ENCODE measurements at places on chromosomes 3 and 15.

DNA sequence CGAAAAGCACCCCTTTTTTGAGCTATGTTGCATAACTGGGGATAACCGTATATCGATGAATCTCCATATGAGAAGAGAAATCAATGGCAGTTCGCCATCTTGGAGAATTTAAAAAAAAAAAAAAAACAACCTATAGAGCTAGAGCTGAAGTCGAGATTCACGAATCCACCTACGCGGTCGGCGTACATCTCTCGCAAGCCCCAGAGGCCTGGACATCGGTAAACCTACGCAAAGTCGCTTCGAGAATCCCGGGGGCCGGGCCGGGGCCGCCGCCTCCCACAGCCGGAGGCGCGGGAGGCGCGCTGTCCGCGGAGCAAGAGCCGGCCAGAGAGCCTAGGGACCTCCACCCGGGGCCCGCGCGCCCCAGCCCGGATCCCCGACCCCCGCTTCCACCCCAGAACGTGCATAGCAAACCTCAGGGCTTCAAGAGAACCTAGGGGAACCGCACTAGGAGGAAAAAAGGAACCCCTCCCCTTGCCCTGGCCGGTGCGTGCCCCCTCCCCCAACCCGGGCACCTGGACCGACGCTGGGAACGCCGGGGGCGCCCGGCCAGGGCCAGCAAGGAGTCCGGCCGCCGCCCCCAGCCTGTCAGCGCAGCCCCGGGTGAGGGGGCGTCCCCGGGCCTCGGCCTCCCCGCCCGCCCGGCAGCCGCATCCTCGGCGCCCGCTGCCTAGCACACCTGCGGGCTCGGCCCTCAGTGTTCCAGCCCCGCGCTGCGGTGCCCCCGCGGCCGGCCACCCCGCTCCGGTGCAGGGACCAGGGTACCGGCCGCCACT, 567 bp downstream of the PFN2 start:
- DNase-seq, result peak; percentile 52

DNA sequence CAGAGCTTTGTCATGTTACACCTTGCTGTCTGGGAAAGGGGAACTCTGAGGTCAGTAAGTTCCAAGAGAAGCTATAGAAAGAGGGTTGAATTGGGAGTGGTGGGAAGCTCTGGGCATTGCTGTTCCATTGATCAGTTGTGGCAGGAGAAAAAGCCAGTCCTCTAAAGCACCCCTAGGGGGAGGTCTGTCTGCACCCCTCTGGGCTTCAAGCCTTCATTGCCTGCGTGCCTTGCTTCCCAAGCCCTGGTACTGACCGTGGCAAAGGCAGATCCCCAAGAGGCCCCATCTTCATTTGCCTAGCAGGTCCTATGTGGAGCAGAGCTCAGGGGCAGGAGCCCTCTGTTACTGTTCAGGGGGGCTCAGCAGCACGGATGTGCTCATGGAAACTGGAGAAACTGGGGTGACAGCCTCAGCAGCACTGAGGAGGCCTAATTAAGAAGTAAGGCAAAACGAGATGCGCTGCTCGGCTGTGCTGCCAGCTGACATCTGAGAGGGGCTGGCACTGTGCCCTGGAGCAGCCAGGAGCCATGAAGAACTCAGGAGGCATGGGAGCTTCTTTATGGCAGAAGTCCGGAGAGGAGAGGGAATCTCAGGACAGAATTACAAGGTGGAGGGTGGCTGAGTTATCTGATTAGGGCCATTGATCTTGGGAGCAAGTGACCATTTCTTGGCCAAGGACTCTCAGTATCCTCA, 270.9 kb downstream of the RPLP1 start:
- DNase-seq, result no peak

DNA sequence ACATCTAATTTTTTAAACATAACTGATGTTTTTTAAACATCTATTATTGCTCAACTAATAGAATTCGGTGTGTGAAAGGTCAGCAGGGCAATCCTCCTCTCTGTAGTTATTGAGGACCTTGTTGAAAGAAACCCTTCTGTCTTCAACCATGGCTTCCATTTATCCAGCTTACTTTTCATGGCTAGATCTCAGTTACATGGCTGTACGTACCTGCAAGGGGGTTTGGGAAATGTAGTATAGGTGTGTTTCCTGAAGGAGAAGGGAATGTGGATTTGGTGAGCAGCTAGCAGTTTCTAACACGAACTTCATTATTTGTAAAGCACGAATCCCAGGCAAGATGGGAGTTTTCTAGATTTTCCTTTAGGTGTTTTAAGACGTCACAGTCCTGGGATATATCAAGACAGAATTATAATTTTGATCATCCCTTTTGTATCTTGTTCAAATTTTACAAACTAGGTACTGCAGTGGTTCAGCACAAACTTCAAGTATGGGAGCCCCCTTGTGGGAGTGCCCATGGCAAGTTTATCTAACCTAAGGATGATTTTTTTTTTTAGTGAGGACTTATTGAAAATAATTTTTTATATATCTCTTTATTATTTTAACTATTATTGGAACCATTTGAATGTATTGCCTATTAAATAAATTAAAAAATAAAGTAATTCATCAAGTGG, 41.6 kb downstream of the FBXL2 start:
- no peak for DNase-seq

GRCh38 chr15:60444289-60444912, 34.5 kb downstream of the ICE2 start:
- peak; percentile 12 for DNase-seq

- DNase-seq, result no peak
Observed at GRCh38 chr3:128490650-128490914, 2.4 kb downstream of the GATA2 start.

DNA sequence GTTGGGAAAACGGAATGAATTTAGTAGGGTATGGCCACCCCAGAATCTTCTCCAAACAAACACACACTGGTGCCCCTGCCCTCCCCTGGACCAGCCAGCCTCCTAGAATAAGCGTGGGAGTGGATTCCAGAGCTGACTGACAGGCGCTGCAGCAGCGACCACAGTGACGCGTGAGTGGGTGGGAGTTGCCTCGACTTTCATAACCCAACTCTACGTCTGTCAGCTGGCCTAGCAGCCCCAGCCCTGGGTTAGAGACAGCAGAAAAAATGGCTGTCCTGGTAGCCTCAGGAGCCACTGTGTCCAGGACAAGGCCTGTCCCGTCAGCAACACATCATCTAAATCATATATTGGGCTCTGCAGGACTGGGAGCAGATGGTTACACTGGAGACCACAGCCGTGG, 10.0 kb downstream of the PLA2G4B start:
- DNase-seq, result no peak

GRCh38 chr3:123781138-123781537, 103.0 kb downstream of the MYLK start:
- no peak for DNase-seq

DNA sequence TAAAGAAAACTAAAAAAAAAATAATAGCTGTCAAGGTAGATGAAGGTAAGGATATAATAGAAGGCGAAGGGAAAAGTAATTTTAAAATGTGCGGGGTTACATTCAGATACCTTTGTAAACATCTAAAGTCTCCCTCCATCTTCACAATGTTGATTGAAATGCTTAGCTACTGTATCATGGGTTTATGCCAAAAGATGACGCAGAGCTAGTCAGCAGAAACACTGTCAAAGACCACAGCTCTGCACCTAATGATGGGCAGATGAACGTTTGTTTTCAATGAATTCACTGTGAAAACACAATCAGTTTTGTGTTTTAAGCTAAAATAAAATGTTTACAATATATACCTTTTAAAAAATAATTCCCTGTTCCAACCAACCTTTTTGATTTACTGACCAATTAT, 61.2 kb downstream of the RFTN1 start:
- no peak for DNase-seq

DNA sequence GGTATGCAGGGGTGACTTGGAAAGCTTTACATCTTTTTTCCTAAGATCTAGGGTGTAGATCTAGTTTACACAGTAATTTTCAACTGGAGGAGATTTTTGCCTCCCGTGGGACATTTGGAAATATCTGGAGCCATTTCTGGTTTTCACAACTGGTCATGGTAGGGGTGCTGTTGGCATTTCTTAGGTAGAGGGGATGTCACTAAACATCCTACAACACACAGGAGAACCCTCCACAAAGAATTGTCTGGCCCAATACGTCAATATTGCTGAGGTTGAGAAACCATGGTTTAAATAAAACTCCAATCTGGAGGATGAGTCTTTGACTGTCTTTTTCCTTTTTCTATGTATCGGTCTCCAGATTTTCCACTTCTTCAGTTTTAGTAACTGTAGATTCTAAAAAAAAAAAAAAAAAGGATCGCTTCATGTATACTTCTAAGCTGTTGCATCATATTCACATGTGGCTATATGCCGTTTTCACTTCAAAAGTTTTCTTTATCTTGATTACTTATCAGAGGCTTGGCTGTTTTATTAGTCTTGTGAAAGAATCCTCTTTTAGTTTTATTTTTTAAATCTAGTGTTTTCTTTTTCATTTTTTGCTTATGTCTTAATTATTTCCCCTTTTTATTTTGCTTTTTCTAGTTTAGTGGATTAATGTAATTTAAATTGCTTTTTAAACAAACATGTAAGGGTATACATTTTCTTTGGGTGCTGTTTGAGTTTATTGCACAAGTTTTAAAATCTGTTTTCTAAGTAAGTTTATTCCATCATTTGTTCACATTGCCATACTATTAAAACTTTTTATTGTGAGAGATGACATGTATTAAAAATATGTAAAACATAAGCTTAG, 21.2 kb downstream of the UBE2Q2 start:
- DNase-seq, result no peak

- no peak for DNase-seq
Observed at GRCh38 chr3:191958980-191959671, 498.2 kb downstream of the PYDC2 start.

- DNase-seq, result no peak
Observed at GRCh38 chr3:165854696-165855095, 17.5 kb upstream of the BCHE start.

DNA sequence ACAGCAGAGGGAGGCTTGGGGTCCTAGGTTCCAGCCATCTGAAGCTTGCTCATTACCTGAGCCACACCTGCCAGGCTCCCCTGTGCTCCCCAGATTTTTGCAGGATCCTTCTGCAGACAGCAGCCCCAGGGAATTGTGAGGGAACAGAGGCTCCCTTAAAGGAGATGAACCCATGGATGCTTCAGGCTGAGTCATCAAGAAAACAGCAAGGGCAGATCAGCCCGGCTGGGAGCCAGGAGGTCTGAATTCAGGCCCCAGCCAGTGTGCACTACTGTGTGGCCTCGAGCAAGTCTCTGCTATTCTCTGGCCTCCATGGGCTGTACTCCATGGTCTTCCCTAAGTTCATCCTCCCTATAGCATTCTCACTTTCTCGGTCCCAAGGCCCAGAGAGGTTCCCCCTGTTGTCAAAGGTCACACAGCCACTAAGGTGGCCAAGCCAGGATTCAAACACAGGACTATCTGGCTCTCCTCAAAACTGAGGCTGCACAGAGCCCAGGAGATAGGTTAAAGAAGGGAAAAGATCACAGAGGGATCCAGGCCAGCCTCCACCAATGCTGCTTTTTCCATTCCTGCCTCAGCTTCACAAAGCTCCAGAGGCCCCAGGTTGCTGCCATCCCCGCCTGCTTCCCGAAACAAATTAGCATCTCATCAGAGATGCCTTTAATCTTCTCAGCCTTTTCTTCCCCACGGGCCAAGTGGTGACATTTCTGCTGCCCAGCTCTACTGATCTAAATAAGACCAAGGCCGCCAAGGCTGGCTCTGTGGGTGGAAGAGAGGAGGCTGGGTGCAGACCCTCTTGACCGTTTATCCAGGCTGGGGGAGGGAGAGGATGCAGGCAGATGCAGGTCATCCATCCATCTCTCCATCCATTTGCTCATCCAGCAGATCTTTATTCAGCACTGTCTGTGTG, 21.2 kb upstream of the GRIP2 start:
- DNase-seq, result no peak

- DNase-seq, result no peak
Observed at GRCh38 chr3:66532160-66532587, 31.4 kb upstream of the LRIG1 start.

DNA sequence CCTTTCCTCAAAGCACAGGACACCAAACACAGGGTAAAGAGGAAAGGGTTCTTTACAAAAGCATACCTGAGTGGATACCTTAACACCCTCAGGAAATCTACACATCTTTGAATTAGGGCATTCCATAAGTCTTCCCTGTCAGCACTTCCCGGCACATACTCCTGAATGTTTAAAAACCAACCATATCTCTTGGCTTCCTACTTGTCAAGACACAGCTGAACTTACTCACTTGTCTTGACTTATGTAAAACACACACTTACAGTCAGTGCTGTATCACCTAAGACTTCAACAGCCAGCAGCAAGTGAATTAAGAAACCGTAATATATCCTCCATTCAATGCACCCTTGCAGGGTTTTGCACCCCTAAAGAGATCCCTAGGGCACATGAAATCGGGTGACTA, 17.5 kb downstream of the IL1RAP start:
- no peak for DNase-seq

- no peak for DNase-seq
Observed at GRCh38 chr15:51253366-51253765, 85.0 kb downstream of the CYP19A1 start.

DNA sequence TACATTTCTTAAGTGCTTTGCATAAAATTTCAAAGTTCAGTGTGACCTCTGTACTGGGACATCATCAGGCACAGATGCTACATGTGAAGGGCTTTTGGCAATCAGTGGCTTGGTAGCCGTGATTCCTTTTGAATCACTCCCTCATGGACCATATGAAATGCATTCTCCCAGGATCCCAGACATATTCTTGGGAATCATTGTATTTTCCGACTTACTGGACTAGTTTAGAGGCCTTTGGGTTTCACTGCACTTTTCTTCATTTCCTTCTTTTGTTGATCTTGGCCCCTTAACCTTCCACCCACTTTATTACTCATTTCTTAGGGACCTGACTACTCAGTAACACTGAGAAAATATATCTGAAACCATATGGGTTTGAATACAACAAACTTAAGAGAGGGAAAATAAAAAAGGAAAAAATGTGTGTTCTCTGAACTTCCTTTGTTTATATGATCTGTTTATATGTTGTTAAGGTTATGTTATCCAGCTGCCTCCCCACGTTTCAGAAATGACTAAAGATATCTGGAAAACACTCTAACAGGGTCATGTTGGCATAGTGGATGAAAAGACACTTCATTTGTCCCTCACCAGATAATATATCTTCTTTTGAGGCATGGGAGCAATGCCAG, 35.1 kb downstream of the HMG20A start:
- no peak for DNase-seq

DNA sequence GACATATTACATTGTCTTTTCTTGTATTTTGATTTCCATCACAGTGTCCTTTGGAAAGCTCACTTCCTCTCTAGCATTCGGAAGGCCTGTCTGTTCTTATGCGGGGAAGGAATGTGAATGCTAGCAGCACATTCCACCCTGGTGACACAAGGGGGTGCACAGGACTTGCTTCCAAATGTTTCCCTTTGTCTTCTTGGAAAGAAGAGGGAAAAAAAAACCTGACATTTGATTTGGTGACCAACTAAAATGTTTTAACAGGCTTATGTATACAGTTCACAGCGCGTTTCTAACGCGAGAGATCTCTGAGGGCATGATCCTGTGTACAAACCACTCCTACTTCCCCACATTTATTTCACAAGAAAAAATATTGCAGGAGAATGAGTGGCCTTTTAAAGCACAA, 107.6 kb upstream of the FXR1 start:
- DNase-seq, result peak; percentile 9

GRCh38 chr15:63528138-63528659, 23.8 kb downstream of the USP3 start:
- DNase-seq, result no peak

GRCh38 chr3:42067326-42067725, 23.8 kb upstream of the TRAK1 start:
- no peak for DNase-seq

Data from hippocampal formation (tissue), 2 donors.